CD4-positive, alpha-beta T cell treated with Interleukin-10 for 1 hour (primary cell): ENCODE measurements at places on chromosomes 5 and 9.
A peak's percentile ranks its signal among the peaks of the same experiment; 100 is the strongest.

GRCh38 chr9:86893811-86894490 lies 53.4 kb downstream of the GAS1 start:
- no peak for DNase-seq

- no peak for DNase-seq
These were observed 941.0 kb downstream of the DNAH5 start for GRCh38 chr5:13003457-13003856.

DNA sequence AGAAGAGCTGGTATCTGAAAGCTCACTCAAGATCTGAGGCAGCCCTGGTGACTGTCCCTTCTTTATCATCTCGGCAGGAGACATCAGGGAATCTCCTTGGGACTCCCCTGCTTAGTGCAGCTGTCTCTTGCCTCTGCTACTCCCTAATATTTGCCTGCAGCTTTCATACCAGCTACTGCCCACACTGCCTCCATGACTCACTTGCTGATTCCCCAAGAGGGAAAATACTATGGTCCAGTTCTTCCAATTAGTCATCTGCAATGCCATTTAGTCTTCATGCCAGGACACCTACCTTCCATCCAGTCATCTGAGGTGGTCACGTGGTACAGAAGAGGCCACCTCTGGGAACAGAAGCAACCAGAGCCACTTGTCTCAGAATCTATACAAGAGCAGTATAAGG lies 270.8 kb downstream of the NTRK2 start:
- DNase-seq, result no peak

DNA sequence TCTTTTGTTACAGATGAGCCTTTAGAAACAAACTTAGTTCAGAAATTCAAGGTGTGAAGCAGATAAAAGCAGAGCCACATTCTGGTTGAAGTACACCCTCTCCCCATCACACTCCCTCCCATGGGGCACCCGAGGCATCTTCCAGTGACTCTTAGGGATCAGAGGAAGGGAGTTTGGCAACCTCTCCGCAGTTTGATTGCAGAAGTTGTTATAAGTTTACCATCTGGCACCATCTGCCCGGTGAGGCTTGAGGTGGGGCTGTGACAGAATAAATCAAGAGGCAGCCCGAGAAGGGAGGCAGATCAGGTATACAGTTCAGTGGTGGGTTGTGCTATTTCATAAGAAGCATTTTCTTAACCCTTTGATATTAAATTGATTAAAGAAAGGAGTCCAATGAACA lies 458.6 kb upstream of the CLINT1 start:
- no peak for DNase-seq

DNA sequence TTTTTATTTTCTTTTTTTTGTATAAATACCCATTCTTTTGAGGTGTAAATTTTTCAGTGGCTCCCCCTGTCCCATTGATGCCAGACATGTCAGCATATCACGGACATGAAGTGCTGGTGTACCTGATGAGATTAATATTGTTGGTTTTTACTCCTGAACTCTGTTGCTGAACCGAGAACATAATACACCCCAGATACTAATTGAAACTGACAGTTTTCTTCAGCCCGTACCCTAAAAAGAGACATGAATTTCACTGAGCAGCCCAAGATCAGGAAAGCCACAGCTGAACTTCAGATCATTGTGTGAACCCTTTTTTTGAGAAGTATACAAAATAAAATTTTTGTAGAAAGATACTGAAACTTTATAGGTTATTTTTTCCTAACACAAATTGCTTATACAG lies 75.7 kb downstream of the PRDM9 start:
- DNase-seq, result no peak

- DNase-seq, result no peak
These were observed 43.8 kb downstream of the ANKRD33B start for GRCh38 chr5:10607666-10608073.

DNA sequence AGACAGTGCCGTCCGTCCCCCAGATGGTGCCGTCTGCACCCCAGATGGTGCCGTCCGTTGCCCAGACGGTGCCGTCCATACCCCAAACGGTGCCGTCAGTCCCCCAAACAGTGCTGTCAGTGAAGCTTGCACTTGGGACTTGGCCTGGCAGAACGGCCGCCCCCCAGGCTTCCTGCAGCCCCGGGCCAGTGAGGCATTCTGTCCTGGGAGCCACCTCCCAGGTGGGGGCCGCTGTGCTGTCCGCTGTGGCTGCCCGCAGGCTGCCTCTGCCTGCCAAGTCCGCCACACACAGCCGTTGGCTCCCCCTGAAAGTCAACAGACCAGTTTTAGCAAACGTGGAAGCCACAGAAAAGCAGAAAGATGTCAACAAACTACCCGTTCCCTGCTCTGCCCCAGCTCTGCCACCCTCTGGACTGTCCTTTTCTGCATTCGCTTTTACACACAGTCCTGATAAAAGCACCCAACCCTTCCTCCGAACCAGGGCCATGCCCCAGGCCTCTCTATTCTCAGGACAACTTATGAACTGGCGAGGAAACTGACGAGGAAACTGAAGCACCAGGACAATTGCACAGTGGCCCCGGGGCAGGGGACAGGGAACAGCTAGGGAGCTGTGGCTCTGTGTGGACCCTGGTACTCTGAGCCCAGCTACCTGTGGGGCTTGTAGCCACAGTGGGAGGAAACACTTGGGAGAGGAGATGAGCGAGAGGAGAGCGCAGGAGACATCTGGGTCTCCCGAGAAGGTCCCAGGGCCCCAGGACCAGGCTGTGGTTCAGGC lies 39.6 kb upstream of the RXRA start:
- no peak for DNase-seq

GRCh38 chr5:80915716-80916115 lies 44.4 kb upstream of the RASGRF2 start:
- no peak for DNase-seq

DNA sequence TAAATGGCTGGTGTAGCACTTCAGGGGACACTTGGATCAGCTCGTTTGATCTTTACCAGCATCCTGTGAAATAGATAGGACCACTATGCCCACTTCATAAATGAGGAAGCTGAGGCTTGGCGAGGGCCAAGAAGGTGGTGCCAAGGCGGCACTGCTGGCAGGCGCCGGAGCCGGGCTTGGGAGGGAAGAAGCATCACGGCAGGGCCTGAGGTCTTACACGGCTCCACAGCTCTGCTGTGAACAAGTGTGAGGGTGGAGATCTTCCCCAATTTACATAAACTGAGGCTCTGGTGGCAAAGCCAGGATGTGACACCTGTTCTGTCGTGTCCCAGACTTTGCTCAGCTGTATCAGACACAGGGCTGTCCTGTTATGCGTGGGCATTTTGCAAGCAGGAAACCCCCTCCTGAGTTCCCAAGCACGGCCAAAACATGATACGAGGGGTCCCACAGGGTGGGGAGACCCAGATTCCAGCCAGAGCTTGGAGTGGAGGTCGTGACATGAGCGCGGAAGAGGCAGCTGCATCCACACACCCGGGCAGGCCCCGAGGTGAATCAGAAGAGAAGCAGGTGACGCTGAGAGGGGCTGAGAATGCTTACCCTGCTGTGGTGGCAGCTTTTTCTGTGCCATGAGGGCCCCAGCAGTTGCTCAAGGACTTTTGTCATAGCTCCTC lies 117.5 kb upstream of the BOD1 start:
- no peak for DNase-seq

- DNase-seq, result peak; percentile 76
These were observed 100.6 kb downstream of the ICE1 start for GRCh38 chr5:5523066-5523505.

GRCh38 chr5:92605591-92605990 lies 975.4 kb downstream of the NR2F1-AS1 start:
- no peak for DNase-seq

GRCh38 chr5:143204474-143205246 lies 198.8 kb downstream of the NR3C1 start:
- no peak for DNase-seq

- DNase-seq, result no peak
These were observed 105.2 kb downstream of the ROR2 start for GRCh38 chr9:91844701-91845291.
